Karpas-422 (cell line): ENCODE measurements at places on chromosomes 11 and 22. TPM values are rescaled to one million over a fixed set of nuclear protein-coding genes. Genes with fewer than 3 reads are reported as not detected.

The OR52H1 gene
- 1.2 TPM in 1 of 2 replicates, not detected in the other for total RNA-seq

GRCh38 chr11:129271030-129271429 lies 78.9 kb upstream of the ARHGAP32 start:
- DNase-seq, result no peak

DNA sequence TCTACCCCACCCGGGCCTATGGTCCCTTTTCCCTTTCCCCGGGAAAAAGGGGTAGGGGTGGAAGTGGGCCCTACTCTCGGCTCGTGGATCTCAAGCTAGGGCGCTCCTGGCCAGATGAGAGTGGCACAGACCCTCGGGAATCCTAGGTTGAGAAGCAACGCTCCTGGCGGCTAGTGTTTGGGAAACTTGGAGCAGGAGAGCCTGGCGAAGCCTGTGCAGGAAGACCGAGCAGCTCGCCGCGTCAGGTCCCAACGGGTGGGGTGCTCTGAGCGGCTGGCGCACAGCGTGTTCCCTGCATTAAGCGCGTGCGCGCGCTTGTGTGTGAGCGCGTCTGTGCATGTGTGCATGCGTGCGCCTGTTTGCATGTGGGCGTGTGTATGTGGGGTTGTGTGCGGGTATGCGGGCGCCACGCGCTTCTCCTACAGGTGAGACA lies 7.1 kb upstream of the FLI1 start:
- no peak for DNase-seq

The NCR3LG1 gene
- total RNA-seq, result 26.4 and 38.6 TPM in 2 replicates

- DNase-seq, result peak; percentile 83
Measured at GRCh38 chr22:30922151-30922611, 46.4 kb downstream of the MORC2 start.

- DNase-seq, result no peak
Measured at GRCh38 chr22:31614781-31615490, 47.1 kb downstream of the PISD start.

GRCh38 chr11:94272738-94273313 lies 31.6 kb upstream of the IZUMO1R start:
- no peak for DNase-seq

GRCh38 chr11:22677153-22677903 lies 10.9 kb downstream of the GAS2 start:
- no peak for DNase-seq
